ENCODE measurements at places on chromosomes 3 and 15.

GRCh38 chr3:153060346-153060745 lies 101.7 kb upstream of the RAP2B start:
- DNase-seq: no peak

DNA sequence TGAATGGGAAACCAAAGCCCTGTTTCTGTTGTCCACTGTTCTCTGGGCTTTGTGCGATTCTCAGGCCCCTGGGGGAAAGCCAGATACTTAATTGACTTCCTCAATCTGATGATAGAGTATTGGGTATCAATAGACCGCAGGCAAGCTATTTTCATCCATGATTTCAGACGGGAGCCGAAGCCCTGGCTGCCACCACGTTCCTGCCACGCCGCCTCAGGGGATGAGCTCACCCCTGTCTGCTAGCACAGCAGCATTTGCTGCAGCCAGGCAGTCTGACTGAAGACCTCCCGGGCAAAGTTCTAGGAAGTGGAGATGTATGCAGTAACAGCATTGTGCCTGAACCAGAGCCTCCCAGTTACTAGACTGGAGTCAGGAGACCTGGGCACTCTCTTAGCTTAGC lies 69.8 kb downstream of the ISG20 start:
- no peak for DNase-seq

DNA sequence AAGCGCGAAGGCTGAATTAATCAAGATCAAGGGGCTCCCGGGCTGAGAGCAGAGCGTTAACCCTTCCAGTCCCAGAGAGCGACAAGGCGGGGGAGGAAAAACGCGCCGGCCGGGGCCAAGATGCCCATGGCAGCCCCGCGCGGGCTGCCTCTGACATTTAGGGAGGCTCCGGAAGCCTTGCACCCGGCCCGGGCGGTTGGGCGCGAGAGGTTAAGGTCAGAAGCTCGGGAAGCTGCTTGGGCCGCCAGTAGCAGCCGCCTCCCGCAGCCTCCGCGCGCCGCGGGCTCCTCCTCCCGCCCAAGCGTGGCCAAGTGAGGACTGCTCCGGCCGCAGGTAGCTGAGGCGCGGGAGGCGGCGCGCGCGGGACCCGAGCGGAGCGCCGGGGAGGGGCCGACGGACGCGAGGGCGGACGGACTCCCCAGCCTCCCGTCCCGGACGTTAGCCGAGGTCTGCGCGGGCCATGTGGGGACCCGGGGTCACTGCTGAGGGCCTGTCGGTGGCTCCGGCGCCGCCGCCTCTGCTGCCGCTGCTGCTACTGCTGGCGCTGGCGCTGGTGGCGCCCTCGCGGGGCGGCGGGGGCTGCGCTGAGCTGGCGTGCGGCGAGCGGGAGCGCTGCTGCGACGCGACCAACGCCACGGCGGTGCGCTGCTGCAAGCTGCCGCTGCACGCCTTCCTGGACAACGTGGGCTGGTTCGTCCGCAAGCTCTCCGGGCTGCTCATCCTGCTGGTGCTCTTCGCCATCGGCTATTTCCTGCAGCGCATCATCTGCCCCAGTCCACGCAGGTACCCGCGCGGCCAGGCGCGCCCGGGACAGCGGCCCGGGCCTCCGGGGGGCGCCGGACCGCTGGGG lies at the start of gene C3orf80:
C3orf80 (plus strand) TSS at position 247 of the 850 bp plus-strand sequence; CDS start at position 461, 214 bp downstream.
- peak; percentile 48 for DNase-seq

DNA sequence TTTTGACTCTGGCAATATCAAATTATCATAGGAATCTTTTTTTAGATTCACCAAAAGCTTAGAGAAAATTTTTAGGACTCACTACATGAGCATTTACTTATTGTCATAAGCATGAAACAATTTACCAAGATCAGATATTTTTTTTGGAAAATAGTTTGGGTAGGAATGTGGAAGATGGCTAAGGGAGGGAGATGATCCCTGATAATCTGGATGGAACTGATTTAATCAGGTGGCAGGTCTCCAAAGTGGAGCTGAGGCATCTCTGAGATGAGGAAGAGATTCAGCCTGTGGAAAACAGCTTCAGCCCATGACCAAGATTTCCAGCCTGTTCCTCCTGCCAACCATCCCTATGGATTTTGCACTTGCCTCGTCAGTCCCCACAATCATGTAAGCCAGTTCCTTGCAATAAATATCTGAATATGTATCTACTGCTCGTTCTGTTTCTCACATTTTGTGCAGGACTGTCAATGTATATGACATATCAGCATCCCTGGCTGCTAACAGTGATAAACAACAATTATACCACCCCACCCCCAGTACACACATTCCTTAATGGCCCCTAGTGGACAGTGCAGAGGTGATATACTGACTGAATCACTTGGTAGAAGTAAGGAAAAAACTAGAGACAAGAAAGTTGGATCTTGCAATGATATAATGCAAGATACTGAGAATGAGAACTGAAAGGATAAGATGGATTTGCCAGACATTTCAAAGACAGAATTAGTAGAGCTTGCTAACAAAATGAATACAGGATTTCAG lies 183.8 kb downstream of the NEK10 start:
- DNase-seq: no peak

DNA sequence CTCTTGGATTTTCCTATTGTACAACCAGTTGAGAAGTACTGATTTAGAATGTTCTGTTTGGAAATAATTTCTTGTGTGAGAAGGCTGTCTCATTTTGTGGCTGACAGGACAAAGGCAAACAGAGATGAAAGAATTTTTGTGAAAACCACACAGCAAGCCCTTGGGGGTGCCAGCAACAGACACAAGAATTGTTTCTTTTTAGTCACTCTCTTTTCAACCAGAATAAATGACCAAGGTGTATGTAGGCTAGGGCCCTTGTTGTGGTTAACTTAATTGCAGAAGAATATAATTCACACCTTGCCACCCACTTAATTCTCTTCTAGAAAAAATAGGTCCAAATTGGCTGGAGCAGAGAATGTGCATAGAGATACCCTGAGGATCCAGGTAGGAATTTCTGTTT lies 329.4 kb upstream of the TBC1D5 start:
- DNase-seq: no peak

GRCh38 chr15:56035166-56035565 lies 41.8 kb upstream of the NEDD4 start:
- no peak for DNase-seq

GRCh38 chr15:88646951-88647350 lies 8.1 kb downstream of the ISG20 start:
- DNase-seq: no peak

- DNase-seq: no peak
Observed at GRCh38 chr3:109339197-109339596, 1.9 kb upstream of the DPPA4 start.

DNA sequence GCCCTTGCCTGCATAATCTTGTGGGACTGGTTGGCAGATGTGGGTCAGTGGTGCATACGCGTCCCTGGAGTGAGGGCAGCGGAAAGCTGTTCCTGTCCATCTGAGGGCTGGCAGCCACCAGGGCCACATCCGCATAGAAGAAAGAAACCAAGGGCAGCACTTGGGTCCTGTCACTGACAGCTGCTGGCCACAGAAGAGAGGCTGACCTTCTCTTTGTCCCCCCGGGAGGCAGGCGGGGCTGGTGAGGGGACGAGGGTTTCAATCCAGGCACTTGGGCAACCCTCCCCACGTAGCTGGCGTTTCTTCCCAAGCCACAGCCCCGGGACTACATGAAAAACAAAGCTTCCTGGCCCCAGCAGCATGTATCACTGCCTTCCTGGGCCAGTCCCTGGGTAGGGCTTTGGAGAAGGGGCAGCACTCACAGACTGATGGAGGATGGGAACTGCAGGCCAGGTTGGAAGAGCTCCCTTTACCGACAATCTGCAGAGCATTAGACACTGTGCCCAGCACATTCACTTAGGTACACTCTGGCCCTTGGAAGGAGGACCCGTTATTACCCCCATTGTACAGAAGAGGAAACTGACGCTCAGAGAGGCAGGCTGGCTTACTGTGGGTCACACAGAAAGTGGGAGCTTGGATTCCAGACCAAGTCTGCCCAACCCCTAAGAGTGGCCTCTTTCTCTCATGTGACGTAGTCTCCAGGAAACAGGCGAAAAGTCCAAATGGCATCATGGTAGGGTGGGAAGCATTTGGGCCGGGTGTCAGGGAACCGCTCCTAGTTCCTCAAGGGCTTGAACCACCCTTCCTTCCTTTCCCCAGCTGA lies 78.8 kb upstream of the SLC6A6 start:
- DNase-seq: no peak

DNA sequence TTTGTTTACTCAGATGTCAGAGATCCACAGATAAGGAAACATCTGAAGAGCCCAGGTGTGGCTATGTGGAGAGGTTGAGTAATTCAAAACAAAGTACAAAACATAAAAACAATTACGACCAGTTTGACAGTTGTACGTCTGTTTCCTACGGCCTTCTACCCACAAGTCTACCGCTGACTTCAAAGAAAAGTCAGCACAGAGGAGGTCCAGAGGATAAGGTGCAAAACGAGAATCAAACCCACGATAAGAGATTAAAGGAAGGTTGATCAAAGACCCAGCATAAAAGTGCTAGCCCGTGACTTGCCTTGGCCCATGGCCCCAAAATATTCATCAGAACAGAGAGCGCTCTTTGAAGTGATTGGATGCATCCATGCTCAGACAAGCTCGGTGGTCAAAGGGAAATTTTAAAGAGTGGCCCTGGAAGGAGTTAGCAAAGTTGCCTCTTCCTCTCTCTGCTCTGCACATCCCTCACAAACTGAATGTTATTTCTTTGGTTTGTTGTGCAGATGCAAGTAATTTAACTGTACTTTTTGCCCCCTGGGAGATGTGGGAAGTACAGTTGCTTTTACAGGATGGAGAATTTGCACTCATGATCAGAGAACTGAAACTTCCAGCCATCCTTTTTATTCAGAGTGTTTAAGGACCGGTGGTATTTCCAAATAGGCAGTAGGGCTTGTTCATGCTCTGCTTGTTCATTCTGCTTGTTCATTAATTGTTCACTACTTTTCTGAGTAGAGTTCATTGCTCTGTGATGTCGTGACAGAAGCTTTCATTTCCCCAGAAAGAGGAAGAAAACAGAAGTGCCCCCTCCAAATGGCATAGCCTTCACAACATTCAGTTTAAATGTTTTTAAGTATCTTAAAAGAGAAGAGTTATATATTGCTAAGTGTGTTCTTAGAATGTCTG lies 31.1 kb downstream of the MME start:
- no peak for DNase-seq

DNA sequence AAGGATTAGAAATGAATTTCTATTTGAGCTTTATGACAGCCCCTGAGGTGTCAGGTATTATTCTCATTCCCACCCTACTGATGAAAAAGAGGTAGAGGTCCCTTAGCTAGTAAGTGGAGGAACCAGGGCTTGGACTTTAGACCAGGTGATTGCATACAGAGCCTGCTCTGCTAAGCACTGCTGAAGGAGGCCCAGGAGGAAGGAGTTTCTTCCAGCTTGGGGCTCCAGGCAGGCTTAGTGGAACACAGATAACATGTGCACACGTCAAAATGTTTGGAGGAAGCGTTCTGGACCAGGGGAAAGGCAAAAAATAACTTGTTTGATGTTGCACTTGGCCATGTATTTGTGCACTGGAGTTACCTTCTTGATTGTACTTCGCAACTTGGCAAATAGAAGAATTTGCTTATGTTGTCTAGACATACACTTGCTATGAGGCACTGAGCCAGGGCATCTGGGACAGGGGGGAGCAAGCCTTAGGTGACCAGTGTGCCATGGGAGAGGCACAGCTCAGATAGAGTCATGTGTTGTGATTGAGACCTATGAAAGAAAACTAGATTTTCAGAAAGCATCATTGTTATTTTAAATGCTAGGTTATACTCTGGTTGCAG lies 22.4 kb downstream of the IFT122 start:
- DNase-seq: no peak

- no peak for DNase-seq
Observed at GRCh38 chr15:69849232-69849610, 248.5 kb downstream of the TLE3 start.

DNA sequence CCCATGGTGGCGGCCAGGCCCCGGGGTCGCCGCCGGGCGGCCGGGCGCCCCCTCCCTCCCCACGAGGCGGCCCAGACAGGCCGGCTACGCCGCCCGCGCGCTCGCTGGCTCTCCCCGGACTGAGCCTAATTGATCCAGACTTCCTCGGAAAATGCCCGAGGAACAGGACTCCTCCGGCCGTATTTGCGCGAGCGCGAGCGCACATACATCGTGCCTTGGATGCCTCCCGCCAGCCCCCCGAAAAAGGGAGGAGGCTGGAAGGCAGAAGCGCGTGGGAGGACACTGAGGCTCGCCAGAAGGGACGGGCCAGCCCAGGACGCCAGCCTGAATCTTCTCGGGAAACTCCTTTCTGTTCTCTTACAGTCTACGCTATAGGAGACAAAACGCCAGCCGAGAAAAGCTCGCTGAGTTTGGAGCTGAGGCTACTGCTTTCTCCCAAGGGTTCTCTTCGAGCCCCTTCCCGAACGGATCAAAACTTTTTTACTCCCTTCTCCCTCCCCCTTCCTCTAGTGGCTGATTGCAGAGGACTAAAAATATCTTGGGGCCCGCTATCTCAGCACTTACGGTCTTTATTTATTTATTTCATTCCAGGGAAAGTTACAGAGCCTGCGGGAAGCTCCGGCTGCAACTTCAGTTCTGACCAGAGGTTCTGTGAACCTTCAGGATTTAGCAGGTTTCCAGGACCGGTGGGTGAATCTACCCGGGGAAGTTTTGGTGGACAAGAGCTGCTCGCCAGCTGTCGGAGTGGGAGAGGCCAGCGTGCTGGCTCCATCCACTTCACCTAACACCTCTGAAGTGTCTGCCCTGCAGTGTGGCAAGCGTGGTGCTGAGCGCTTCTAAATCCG lies at the start of gene PDZRN3:
PDZRN3 (minus strand) TSS at position 121 of the 845 bp plus-strand sequence.
- no peak for DNase-seq

- no peak for DNase-seq
Observed at GRCh38 chr3:81962396-81962795, 201.0 kb upstream of the GBE1 start.

DNA sequence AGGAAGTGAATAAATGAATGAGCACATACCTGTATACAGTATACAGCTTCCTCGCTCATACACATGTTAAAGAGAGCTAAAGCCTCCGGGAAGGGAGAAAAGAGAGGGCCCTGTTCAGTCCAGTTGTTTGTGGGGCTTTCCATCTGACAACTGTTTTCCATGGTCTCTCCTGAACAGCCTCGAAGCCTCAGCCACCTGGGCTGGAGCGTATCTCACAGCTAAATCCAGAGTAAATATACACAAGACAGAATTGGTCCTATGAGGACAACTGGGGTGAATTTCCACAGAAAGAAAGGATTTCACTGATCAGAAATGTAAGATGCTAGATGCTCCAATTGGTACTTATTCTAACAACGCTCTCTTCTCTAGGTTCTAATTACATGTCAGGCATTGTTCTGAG lies 103.5 kb downstream of the LIPC start:
- DNase-seq: no peak

DNA sequence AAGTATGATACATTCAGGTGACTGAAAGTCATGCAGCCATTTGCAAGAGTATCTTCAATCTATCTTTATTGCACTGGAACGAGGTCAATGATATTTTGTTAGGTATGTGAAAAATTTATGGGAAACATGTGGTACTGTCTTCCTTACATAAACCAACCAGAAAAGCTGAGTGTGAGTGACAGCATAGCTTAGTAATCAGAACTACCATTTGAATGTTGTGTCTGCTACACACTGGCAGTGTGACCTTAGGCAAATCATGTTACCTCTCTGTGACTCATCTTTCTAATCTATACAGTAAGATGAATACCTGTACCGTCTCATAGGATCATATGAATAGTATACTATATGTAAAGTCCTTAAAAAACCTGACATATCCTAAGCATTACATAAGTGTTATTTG lies 337.9 kb upstream of the IL12A start:
- DNase-seq: no peak

GRCh38 chr3:143731320-143731719 lies 116.9 kb downstream of the SLC9A9 start:
- no peak for DNase-seq

Measured in CD4-positive, alpha-beta T cell treated with Interleukin-17A for 4 hours (primary cell).